Bronchial epithelial cell (primary cell): ENCODE measurements at places on chromosomes 13 and 19. TPM values are rescaled to one million over a fixed set of nuclear protein-coding genes. Genes with fewer than 3 reads are reported as not detected.

DNA sequence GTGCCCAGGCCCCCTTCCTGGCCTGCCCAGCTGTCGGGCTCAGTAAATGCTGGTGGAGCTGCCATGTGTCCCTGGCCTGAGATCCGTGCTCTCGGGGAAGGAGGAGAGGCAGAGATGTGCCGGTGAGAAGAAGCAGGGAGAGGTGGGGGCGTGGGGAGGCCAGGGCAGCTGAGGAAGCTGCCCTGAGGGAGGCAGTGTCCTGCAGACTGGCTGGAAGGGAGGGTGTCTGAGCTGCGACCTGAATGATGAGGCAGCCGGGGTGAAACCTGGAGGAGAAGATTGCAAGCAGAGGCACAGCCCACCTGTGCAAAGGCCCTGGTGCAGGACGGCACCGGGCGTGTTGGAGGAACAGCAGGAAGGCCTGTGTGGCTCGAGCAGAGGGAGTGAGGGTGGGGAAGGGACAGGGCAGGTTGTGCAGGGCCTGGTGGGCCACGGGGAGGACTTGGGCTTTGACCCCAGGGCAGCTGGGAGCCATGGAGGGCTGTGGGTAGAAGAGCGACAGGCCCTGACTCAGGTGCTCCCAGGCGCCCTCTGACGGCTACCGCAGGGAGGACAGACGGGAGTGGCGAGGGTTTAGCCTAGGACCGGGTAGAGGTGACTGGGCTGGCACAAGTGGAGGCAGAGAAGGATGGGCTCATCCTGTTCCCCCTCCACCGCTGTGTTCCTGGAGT lies 14.0 kb upstream of the CELF5 start:
- DNase-seq = peak; percentile 32

C19orf33 gene
- 266 and 612 TPM in 2 replicates for total RNA-seq

GIPR gene
- total RNA-seq = 0.38 and 0.53 TPM in 2 replicates

DNA sequence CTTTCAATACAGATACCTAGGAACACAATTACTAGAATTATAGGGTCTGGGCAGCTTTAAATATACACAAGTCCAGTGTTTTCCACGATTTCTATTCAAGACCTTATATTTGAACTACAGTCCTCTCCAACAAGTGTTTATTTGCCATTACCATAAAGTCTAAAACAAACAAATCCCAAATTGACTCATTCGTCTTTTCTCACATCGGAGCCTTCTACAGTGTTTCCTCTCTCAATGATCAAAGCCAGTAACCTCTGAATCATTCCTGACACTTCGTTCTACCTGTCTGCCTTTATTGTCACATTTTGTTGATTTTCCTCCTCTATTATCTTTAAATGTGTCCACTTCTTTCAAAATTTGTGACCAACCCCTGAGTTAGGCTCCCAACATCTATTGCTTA lies 1356.5 kb upstream of the SLC10A2 start:
- DNase-seq = peak; percentile 71

DNA sequence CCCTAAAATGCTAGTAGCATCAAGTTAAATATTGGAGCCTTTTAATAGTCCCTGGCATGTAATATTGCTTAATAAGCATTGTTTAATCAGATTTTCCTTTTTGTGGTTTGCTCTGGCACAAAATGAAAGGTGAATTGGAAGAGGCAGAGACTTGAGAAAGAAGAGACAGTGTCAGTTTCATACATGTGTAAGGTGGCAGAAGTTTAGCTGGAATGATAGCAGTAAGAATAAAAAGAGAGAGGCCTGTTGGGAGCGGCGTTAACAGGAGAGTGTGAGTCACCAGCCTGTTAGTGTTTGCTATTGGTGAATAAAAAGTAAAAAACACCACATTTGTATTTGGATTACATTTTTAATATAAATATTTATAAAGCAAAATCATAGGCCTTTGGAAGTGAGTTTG lies 145.3 kb downstream of the PDS5B start:
- DNase-seq = peak; percentile 67

ZNF665 gene
- 1.6 and 2.8 TPM in 2 replicates for total RNA-seq

DNA sequence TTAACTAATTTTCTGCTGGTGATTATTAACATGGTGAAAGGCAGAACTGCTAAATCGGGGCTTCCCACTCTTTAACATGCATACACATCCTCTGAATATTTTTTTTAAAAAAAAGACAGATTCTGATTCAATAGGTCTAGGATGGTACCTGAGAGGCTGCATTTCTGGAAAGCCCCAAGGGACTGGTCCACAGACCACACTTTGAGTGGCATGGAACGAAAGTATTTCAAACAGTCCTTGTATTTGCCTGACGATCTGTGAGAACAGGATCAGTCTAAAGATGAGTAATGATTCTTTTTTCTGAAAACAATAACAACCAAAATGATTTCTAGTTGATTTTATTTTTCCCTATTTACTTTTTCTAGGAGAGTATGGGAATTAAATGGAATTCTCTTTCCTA lies 16.7 kb upstream of the SPART start:
- DNase-seq = no peak

DNA sequence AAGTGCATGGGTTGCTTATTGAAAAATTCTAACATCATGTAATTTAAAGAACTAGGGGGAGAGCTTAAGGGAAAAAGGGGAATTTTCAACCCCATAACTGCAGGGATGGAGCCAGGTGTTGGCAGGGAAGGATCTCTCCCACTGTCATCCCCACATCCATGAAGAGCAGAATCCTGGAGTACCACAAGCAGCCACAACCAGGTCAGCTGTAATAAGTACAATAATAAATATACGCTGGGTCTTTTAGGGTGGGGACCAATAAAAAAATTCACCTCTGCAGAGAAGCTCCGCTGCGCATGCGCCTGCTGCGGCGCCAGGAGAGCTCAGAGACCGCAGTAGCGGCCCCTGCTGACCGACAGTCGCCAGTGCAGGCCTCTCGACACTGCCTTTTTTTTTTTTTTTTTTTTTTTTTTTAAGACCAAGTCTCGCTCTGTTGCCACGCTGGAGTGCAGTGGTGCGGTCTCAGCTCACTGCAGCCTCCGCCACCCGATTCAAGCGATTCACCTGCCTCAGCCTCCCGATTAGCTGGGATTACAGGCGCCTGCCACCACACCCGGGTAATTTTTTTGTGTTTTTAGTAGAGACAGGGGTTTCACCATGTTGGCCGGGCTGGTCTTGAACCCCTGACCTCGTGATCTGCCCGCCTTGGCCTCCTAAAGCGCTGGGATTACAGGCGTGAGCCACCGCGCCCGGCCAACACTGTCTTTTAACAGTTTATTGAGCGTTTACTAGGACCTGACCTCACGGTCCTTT lies 2.5 kb upstream of the EEF2 start:
- DNase-seq = peak; percentile 72

DNA sequence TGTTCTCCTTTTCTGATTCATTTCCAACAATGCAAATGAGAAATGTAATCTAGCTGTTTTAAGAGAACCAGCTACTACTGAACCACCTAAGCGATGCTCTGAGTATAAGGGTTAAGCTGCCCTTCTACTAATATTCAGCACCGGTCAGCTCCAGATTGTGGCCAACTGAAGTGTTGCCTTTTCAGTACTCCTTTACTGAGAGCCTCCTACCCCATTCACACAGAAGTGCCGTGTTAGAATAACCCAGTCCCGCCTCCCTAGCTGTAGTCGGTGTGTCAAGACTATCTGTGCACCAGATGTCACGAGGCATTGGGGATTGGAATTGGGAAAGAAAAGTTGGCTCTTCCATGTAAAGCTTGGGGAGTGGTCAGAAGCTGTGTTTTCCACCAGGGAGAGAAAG lies 45.4 kb downstream of the FAM124A start:
- DNase-seq = no peak

- no peak for DNase-seq
These were observed 2.6 kb downstream of the ACSBG2 start for GRCh38 chr19:6138066-6138465.

- DNase-seq = no peak
These were observed 13.8 kb downstream of the CIC start for GRCh38 chr19:42282819-42283187.
